ENCODE measurements at places on chromosomes 5 and 9.

DNA sequence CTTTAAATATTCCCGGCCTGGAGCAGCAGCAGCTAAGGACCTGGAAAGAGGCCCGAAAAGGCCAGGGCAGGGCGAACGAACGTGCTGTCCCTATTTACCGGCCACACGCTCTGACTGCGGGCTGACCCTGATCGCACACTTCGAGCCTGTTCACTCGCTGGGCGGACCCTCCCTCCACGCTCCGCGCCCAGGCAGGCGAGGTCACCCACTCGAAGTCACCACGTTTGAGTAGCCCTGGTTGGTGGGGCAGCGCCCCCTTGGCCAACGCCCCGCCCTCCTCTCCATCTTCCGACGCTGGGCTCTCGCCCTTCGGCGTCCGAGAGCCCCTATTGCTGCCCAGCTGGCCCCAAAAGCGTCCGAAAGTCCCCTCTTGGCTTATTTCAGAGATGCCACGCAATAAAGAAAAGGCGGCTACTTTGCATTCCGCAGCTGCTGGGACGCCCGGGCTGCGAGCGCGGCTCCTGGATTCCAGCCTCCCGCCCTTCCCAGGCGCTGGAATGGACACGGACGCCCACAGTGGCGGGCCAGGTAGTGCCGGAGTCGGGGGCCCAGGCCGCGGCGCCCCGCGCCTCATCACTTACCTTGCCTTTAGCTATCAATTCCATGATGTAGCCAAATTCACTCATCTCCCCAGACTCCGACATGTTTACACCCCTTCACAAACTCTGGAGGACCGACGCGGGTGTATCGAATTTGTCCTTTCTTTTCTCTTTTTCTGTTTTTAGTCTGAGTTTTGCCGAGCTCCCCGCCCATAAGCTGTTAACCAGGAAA is 9.9 kb upstream of the TRIM36 start:
- DNase-seq = no peak

- no peak for DNase-seq
Observed at GRCh38 chr5:135055396-135055795, 21.4 kb upstream of the PITX1 start.

DNA sequence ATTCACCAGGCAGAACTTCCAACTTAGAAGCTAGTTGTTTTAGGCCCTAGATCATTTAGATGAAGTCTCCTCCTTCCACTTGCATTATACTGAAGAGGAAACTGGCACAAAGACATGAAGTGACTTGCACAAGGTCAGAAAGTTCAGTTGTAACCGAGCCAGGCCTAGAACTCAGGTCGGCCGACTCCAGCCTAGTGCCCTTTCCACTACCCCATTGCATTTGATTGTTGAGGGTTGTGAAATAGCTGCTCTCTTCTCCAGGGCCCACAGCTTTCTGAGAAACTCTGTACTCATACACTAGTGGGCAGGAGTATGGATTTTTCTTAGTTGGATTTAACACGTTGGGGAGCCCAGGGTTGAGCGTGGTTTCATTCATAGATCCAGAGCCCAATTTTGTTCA is 5.6 kb downstream of the ZNF462 start:
- DNase-seq = no peak

- peak; percentile 9 for DNase-seq
Observed at GRCh38 chr9:84111726-84112125, 131.1 kb downstream of the RMI1 start.

DNA sequence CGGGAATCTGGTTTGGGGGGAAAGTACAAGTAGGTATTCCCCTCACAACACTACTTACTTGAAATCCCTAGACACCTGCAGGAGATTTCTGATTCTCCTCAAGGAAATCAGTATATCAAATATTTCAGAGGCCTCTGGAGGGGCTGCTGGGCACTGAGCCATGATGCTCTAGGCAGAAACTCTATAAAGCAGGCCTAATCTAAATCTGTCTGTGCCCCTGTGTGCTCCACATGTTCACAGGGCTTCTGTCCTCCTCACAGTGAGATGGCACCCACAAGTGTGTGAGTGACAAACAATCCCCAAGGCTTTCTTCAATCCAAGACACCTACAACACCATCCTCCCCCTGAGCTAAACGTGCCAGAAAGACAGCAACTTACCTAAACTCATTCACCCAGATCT is 39.0 kb downstream of the NIPSNAP3B start:
- no peak for DNase-seq

DNA sequence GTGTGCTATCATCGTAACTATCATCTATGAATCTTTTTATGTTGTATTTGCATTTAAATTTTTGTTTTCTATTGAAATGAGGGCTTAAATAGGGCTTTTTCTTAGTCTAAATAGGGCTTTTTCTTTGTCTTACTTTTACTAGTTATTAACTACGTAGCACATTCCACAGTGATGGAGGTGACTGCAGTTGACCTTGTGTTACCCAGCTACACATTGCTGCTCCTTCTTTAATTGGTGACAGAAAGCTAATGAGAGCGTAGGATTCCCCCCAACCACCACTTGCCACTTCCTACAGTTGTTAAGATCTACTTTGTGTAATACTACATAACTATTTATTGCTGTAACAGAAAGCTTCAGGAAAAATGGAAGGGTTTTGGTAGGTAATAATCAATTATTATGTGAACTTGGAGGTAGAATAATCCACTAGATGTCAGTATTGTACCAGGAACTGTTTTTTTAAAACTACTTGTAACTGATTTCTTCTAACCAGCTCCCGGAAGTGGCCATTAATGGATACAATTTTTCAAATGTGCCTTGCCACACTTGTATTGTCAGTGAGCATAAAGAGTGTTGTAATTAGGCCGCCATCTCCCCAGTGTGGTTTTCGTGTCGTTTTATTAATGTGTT is 18.0 kb downstream of the MTRR start:
- no peak for DNase-seq

DNA sequence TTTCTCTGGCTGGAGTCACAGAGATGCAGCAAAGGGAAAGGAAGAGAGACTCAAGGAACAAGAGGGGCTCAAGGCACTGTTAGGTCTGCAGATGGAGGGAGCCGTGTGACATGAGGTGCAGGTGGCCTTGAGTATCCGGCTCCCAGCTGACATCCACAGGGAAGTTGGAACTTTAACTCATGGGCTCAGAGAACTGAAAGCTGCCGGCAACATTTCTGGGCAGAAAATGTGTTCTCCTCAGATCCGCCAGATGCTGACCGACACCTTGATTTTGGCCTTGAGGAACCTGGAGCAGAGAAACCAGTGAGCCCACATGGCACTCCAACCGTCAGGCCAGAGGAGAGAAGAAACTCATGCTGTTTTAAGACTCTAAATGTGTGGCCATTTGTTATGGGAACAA is 258.1 kb upstream of the IRX2 start:
- DNase-seq = no peak

- DNase-seq = no peak
Observed at GRCh38 chr5:172550096-172550765, 90.8 kb upstream of the NEURL1B start.

GRCh38 chr5:59489551-59489950 is 404.0 kb downstream of the PDE4D start:
- no peak for DNase-seq

GRCh38 chr5:139223481-139223880 is 25.3 kb upstream of the SIL1 start:
- no peak for DNase-seq

DNA sequence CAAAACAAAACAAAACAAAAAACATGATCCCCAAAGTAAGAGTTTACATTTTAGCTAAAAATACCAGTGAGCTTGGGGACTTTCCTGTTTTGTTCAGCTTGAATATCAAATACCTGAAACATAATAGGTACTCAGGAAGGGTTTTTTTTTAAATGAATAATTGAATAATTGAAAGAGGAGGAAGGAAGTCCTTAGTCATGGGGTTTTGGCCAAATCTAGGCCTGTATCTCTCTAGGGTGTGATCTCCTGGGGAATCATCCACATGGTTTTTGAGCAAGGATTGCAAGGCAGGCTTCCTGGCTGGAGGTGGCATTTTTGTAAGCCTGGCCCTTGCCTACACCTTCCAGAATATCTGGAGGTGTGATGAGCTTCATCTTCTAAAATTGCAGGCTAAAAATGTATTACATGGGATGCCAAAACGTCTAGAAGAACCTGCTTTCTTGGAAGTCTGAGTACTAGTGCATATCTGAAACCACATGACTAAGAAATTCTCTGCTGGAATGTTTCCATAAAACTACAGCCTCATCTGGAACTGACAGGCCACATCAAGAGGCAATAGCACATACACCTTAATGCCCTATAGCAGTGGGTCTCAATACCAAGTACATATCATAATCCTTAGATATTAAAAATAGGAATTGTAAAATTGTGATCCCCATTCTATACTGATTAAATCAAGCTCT is 10.4 kb downstream of the C9 start:
- DNase-seq = peak; percentile 11

- DNase-seq = no peak
Observed at GRCh38 chr5:116922532-116922931, 347.9 kb upstream of the SEMA6A start.

GRCh38 chr5:90193185-90193822 is 216.3 kb downstream of the CETN3 start:
- DNase-seq = no peak

- DNase-seq = no peak
Observed at GRCh38 chr9:106954974-106955850, 92.2 kb downstream of the ZNF462 start.

GRCh38 chr5:127423173-127423798 is 94.2 kb upstream of the PRRC1 start:
- no peak for DNase-seq

DNA sequence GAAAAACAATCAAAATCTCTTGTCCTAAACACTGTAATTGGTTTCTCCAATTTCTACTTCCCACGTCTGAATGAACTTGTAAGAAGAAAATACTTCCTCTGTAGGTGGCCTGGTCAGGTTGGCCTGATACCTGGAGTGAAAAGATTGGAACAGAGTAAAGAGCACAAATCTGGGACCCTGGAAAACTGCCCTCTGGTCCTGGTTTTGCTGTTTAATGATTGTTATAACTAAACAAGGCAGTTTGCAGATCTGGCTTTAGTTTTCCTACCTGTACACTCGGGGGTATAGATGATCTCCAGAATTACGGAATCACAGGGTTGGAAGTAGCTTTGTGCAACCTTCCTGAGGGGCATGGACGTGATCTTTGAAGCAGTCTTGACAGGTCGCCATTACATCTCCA is 67.6 kb downstream of the ZSWIM6 start:
- DNase-seq = no peak

- DNase-seq = no peak
Observed at GRCh38 chr9:126149661-126150060, 177.0 kb upstream of the MVB12B start.

All from NCI-H226 (cell line).